GM06990 (cell line): ENCODE measurements at places on chromosomes 11 and 22.
A peak's percentile ranks its signal among the peaks of the same experiment; 100 is the strongest.

DNA sequence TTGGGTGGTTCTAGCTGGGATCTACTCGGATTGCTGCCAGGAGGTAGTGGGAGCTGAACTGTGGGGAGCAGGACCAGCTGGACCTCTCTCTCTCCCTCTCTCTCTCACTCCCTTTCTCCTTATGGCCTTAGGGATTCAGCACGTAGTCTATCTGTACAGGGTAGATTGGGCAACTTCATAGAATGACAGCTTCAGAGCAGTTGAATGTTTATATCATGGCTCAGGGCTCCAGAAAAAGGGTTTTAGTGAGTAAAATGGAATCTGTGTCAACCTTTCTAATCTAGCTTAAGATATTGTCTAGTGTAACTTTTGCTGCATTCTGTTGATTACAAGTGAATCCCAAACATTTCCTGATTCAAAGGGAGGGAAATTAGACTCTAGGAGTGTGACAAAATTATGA, 127.7 kb upstream of the PDGFD start:
- DNase-seq = no peak

GRCh38 chr22:45318558-45319323, 9.0 kb downstream of the FAM118A start:
- DNase-seq = peak; percentile 45

GRCh38 chr11:111764621-111765020, 1.6 kb downstream of the PPP2R1B start:
- DNase-seq = no peak

DNA sequence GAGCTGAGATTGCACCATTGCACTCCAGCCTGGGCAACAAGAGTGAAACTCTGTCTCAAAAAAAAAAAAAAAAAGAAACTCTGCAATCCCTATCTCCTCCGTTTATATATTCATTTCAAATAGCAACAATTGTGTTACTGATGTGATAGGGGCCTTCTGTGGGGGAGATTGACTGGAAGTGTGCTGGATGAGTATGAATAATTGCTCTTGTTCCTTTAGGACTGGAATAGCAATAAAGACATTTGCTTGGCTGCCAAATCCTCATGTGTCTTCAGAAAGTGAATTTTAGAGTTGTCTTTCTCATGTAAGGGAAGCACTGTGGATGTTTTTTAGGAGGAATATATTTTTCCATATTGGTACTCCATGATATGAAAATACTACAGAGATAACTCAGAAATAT, 21.1 kb upstream of the ME3 start:
- no peak for DNase-seq

GRCh38 chr11:114612686-114613085, 17.1 kb upstream of the NXPE4 start:
- DNase-seq = peak; percentile 18

DNA sequence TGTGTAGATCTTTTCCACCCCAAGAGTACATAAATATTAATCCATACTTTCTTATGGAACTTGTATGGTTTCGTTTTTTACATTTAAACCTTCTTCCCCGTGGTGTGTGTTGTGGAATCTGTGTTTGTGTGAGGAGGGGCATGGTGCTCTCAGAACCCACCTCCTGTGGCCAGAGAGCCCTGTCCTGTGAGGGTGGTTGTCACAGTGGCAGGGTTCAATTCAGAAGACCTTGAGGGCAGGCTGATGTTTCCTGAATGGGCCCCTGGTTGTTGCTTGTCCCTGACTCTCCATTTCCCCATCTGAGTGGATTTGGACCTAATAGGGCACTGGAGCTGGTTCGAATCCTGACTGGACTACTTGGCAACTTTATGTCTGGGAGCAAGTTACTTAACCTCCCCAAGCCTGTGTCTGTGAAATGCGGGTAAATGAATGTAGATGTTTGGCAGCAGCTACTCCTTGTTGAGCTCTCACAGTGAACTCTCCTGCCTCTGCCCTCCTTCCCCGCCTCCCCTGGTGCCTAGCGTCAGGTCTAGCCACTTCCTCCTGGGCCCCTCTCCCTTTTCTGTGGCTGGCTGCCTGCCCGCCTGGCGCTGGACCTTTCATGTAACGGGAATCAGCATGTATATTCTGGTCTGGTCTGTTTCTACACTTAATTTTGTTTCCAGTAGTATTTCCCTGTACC, 7.3 kb downstream of the NEAT1 start:
- peak; percentile 56 for DNase-seq

DNA sequence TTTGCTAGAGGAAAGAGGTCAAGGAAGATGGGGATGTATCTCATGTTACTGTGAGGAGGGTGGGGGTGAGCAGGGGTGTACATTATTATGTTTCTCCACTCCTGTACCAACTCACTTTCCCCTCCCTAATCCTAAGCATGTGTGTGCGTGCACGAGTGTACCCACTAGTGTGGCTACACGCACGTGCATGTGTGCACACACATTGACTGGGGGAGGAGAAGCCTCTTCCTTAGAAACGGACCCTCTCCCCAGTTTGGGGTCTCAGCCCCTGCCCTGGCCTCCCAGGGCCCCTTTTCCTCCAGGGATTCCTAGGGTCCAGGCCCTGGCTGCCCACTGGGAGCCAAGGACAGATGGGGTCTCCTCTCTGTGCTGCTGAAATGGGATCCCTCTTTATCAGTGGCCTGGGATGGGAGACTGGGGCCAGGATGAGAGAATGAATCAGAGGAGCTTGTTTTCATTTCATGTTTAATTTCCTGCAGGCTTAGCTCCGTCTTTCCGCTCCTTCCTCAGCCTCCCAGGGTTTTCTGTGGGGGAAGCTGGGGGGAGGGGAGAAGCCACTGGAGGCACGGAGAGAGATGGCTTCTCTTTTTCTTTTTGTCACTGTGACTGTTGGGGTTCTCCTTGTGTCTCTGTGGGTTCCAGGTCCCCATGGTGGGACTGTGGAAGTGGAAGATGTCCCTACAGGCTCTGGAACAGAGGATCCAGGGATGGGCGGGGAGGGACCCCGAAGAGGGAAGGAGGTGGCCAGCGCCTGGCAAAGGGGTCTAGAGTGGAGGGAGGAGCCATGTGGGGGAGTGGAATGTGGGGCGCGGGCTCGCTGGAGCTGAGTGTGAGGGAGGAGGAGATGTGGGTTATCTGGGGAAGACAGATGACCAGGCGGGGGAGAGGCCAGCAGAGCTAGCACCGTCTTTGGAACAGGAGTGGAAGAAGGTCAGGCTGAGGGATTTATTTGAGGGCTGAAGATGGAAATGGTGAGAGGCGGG, 40.3 kb downstream of the ALX4 start:
- no peak for DNase-seq

DNA sequence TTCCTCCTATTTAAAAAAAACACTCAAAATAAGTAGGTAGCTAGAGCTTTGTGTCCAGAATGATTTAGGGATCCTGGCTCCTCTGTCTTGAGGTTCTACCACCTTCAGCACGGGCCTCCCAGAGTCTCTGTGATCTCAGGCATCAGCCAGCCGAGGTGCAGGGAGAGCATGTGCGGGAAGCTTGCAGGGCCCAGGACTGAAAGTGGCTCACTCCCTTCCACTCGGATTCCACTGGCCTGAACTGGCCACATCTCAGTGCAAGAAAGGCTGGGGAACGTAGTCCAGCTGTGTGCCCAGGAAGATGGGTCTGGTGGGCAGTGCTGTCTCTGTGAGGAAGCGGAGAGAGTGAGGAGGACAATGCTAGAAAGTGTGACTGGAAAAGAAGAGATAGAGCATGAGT, 68.3 kb upstream of the MYOD1 start:
- no peak for DNase-seq

DNA sequence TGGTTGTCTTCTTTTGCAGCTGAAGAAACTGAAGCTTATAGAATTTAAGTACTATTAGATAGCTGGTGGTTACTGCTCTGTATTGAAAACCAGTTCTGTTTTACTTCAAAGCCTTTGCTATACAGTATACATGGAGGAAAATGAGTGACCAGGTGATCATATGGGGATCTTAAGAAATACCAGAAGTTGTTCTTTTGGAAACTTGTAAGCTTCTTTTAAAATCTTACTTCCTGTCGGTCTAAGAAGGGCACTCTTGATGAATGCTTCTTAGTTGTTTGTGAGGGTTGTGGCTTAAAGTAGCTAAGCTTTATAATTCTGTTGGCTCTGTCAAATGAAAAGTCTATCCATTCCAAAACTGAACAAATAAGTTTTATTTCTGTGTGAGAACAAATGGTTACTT, 55.2 kb downstream of the PDE3B start:
- DNase-seq = no peak

DNA sequence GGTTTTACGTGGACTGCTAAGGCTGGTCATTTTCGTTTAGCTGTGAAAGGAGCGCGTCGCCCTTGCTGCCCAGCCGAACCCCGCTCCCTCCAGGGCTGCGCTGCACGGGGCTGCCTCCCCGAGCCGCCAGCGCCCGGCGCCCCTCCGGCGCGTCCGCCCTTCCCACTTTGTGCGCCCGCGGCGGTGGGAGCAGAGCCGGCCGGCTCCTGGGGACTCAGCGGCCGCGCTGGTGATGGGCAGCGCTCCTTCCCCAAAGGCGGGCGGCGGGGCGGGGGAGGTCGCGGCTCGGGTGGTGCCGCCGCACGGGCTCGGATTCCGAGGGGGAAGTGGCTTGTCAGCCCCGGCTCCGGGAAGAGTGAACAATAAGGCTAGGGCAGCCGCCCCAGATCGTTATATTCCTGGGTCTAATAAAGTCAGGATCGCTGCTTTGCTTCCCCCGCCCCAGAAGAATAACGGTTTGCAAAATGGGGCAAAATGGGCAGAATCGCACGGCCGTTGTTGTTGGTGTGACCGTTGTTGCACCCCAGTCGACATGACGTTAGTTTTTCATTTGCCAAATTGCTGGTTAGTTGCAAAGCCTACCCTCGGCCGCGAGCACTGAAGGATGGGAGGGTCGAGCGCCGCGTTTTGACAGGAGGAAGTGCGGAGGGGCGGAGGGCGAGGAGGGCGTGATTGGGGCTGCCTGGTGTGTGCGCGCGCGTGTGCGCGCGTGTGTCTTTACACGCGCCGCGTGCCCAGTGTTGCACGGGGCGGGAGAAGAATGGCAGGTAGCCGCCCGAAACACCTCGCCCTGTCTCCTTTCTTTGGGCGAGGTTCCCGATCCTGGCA, 745 bp downstream of the NCAM1 start:
- peak; percentile 3 for DNase-seq

GRCh38 chr22:35426801-35427140, 26.8 kb downstream of the MCM5 start:
- DNase-seq = no peak

GRCh38 chr11:47222696-47223095, 7.9 kb downstream of the DDB2 start:
- no peak for DNase-seq

DNA sequence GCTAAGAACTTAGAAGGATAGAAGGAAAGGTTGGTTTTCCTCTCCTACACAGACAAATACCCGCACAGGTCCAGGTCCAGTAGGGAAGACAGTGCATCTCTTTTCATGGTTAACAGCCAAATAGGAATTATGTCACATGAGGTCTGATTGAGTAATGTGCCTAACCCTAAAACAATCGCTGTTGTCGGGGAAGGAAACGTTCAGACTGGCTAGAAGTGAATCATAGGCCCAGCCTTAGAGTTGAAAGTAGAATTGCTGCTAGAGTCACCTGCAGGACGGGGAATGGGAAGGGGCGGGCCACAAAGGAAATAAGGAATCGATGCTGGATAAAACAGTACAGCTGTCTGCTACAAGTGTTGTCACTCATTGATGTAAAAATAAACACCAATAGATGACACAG, 12.4 kb upstream of the HTATIP2 start:
- no peak for DNase-seq

DNA sequence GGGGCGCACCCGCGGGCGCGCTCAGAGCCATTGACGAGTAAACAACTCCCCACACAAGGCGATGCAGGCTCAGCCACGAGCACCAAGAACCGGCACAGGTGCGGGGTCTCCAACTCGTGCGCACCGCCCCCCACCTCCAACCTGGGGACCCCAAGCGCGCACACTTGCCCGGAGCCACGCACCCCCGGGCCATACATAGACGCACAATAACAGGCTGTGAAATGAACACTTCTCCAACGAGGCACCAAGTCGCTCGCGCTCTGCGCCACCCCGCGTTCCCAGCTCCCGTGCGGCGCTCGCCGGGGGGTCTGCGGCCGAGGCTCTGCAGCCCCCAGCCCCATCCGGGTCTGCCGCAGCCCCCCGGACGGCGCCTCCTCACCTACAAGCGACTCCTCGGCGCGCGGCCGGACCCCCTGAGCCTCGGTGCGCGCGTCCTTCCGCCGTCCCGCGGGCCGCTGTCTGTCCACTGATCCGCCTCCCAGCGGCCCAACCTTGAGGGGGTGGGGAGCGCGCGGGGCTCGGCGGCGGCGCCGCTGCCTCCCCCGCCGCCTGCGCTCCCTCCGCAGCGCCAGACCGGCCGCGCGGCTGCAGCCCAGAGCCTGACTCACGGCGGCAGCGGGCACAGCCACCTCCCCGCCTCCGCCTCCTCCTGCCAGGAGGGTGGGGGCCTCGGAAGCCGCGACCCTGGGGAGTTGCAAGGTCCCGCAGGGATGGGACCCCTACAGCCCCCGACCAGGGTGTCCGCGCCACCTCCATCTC, 1.6 kb downstream of the IFITM10 start:
- DNase-seq = no peak

GRCh38 chr22:44211946-44212930, 31.5 kb downstream of the PARVG start:
- DNase-seq = no peak

DNA sequence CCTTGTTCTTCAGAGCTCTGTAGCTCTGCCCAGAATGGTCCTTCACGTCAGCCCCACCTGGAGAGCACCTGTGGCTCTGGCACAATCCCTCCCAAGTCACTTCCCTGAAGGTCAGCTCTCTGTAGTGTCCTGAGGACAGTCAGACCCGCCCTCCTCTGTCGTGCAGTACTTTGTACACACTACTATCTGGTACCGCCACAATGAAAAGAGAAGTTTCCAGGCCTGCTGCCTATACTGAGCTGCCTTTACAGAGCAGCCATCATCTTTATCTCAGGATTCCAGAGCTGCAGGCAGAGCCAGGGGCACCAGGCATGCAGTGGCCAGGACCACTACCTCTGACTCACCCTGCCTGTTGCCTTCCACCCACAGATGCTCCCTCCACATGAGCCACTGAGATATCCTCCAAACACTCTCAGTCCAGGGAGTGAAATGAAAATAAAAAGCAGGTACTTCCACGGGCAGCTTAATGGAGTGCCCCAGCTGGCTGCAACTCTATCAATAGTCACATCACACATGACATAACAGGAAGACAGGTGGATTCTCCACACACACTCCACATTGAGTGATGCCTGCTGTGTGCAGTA, 7.3 kb downstream of the PACSIN2 start:
- no peak for DNase-seq

GRCh38 chr11:117231842-117232091, at the start of gene PCSK7:
PCSK7 (minus strand) TSS chr11:117232073; CDS start chr11:117229844, 2,229 bp downstream.
- no peak for DNase-seq

GRCh38 chr11:6233984-6234386, 451 bp downstream of the FHIP1B start:
- DNase-seq = peak; percentile 27

GRCh38 chr22:25545672-25546071, 18.8 kb upstream of the GRK3 start:
- DNase-seq = no peak
